Cardiac muscle cell (in vitro differentiated cells and primary cell): ENCODE measurements at places on chromosomes 7 and 10. TPM values are rescaled to one million over a fixed set of nuclear protein-coding genes. Genes with fewer than 3 reads are reported as not detected.
A peak's percentile ranks its signal among the peaks of the same experiment; 100 is the strongest.

Gene ZMIZ2
- total RNA-seq = 30.4 and 47.7 TPM in 2 replicates

Gene TES
- 13.4 and 31.3 TPM in 2 replicates for total RNA-seq

Gene SLC16A12
- total RNA-seq = 7.0 and 8.1 TPM in 2 replicates

Gene TSPAN33
- total RNA-seq = 10.0 and 13.4 TPM in 2 replicates

Gene ATP6V0A4
- total RNA-seq = 0.28 TPM in 1 of 2 replicates, not detected in the other

Gene OR2A5
- not detected in 2 replicates for total RNA-seq

Gene LRRC18
- total RNA-seq = not detected in 2 replicates

- DNase-seq = no peak
- H3K27ac ChIP-seq = no peak overlapping the region
- no peak overlapping the region for H3K4me3 ChIP-seq
- no peaks in the 10 kb centered on the region for H3K4me1 ChIP-seq
- H3K36me3 ChIP-seq = no peaks in the 10 kb centered on the region
Measured at GRCh38 chr10:3625959-3626751, 158.9 kb downstream of the KLF6 start.

GRCh38 chr10:2619472-2619871 is 447.9 kb upstream of the PFKP start:
- no peaks in the 10 kb centered on the region for H3K36me3 ChIP-seq
- peaks cover 41% of the 10 kb centered on the region for H3K27me3 ChIP-seq
- H3K27ac ChIP-seq = no peak overlapping the region
- H3K4me3 ChIP-seq = no peak overlapping the region

GRCh38 chr7:154469652-154470051 is 417.5 kb downstream of the DPP6 start:
- H3K27ac ChIP-seq = no peak overlapping the region
- DNase-seq = no peak
- H3K36me3 ChIP-seq = no peaks in the 10 kb centered on the region
- H3K4me1 ChIP-seq = no peaks in the 10 kb centered on the region

DNA sequence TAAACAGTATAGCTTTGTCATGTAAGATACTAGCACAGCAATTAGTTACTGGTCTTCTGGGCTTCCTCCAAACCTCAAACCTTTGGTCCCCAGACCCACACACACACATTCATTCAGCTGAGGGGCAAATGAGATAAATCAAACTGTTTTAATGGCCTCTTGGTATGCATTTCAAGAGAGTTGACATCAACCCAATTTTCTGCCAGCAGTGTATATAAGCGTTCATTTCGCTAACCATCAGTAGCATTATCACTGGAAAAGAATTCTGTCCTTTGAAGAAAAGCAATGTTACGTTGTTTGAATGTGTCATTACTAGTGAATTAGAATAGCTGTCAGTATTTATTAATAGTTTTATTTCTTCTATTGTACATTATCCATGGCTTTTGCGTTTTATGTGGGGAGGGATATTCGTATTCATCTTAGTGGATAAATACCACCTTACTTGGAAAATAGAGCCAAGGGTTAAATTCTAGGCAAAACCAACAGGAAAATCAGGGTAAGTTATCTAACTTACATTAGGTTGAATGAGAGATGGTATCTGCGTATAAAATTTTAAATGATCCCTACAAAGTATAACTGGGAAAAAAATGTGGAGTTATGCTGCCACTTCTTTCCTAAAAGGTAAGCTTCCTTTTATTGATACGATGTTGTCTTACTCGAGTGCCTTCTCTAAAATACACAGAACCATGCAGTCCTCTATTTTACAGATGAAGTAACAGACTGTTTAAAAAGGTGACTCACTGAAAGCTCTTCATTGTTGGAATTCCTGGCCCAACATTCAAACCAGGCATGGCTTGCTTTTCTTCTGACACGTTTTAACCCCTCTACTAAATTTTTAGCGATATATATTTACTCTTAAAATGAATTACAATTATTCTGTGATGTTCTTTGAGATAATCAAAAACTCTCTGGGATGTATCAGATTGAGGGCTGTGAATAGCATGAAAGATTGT is 2.0 kb upstream of the ZMYND11 start:
- peak overlapping the region; percentile 85 for H3K4me3 ChIP-seq
- peak; percentile 67 for DNase-seq
- H3K27me3 ChIP-seq = no peaks in the 10 kb centered on the region
- no peak overlapping the region for H3K27ac ChIP-seq
- H3K4me1 ChIP-seq = peaks cover 17% of the 10 kb centered on the region

GRCh38 chr10:3723766-3724165 is 61.2 kb downstream of the KLF6 start:
- H3K4me1 ChIP-seq = peaks cover 12% of the 10 kb centered on the region
- DNase-seq = no peak
- no peak overlapping the region for H3K4me3 ChIP-seq
- peaks cover 6% of the 10 kb centered on the region for H3K27me3 ChIP-seq
- no peak overlapping the region for H3K27ac ChIP-seq

DNA sequence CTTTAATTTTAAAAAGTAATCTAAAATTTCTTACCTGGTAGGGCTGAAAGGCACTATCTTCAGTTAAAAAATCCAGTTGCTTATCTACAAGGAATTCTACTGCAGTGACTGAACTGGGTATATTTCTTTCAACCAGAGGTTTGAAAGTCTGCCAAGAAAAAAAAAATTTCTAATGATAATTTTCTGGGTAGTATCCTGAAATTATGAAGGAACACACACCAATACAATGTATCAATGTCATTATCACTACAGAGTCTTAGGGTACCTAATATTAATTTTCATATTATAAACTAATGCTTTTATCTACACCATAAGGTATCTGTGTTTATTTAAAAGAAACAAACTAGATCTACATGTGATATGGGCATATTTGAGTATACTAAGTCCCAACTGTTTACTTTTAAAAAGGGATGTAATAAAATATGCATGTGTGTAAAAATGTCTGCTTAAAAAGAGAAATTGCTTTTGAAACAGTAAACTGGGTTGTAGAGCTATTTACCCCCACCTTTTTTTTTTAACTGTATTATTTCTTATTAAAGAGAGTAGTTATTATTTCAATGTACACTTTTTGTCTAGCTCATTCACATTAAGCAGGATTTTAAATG is 131.6 kb downstream of the NRBF2 start:
- peaks cover 30% of the 10 kb centered on the region for H3K4me1 ChIP-seq
- H3K4me3 ChIP-seq = peak overlapping the region; percentile 85
- H3K27me3 ChIP-seq = no peaks in the 10 kb centered on the region

GRCh38 chr7:148686312-148686937 is 12.3 kb upstream of the CUL1 start:
- no peak for DNase-seq
- H3K4me1 ChIP-seq = no peaks in the 10 kb centered on the region
- no peak overlapping the region for H3K27ac ChIP-seq
- no peaks in the 10 kb centered on the region for H3K27me3 ChIP-seq

DNA sequence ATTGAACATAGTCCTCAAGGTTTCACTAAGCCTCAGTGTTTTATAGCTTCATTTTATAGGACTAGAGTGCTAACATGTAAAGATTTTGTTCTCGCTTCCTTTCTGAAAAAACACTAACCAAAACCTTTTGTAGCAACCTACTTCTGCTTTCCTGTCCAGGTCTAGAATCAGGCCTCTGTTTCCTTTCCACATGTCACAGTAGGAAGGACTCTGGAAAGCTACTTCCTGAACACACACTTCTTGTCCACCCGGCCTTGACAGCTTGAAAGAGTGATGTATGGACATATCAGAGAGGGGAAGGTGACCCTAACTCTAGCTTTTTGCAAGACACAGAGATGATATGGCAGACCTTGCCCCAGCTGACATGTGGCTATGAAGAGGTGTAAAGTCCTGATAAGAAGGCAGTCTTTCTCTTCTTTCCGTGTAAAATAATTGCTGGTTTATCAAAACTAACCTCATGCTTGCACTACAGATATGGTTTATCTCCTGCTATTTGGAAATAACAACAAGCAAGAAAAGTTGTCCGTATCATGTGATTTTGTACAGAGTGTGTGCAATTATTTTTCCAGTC is 175.4 kb downstream of the SKAP2 start:
- no peak for DNase-seq
- H3K36me3 ChIP-seq = no peaks in the 10 kb centered on the region
- no peak overlapping the region for H3K4me3 ChIP-seq
- H3K27ac ChIP-seq = no peak overlapping the region
- peaks cover 13% of the 10 kb centered on the region for H3K4me1 ChIP-seq

DNA sequence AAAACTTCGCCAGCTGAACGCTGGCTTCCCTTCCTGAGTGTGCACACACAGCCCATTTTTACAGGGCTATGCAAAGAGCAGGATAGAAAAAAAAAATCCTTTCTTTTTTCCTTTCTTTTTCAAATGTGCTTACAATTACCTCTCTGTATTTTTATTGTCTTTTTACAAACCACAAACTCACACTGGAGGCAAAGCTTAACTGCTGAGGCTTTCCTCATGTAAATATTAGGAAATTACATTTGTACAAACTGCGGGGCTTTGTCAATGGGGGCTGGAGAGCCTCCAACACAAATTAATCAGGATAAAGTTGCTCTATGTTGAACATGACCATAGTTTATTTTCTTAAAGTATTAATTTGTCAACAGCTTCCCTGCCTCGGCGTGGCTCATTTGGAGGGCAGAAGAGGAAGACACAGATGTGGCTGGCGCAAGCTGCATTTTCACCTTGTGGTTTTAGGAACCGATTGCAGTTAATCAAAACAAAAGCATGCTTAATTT is 411.7 kb upstream of the MKI67 start:
- H3K27me3 ChIP-seq = no peaks in the 10 kb centered on the region
- no peak overlapping the region for H3K4me3 ChIP-seq
- DNase-seq = no peak
- peaks cover 31% of the 10 kb centered on the region for H3K4me1 ChIP-seq
- H3K27ac ChIP-seq = no peak overlapping the region

GRCh38 chr7:44631458-44632115 is 25.2 kb downstream of the OGDH start:
- H3K4me3 ChIP-seq = no peak overlapping the region
- DNase-seq = no peak
- peak overlapping the region; percentile 54 for H3K27ac ChIP-seq
- no peaks in the 10 kb centered on the region for H3K27me3 ChIP-seq
- H3K36me3 ChIP-seq = peaks cover 4% of the 10 kb centered on the region
- peaks cover 19% of the 10 kb centered on the region for H3K4me1 ChIP-seq

DNA sequence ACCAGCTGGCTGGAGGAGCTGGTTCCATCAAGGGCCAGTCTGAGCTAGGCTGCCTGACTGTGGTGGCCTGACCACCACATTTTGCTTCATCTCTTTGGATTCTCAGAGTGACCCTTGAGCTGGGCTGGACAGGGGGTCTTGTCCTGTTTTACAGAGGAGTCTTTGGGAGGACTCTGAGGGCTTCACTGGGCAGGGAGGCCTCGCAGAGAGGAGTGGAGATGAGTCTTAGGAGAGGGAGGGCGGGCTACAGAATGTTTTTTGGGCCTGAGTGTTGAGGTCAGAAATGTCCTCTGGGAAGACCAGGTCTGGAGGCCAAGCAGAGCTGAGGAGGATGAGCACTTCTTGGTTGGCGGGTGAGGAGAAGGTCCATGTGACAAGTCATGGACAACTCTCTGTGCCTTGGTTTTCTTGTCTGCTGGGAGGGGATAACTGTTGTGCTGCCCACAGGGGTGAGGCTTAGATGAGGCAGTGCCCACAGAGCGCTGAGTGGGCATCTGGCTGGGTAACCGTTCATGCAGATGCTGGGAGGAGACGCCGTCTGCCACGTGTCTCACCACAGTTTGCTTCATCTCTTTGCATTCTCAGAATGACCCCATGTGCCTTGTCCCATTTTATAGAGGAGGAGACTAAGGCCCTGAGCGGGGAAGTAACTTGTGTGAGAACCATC is 9.4 kb downstream of the TSPAN15 start:
- H3K27ac ChIP-seq = peak overlapping the region; percentile 95
- peaks cover 83% of the 10 kb centered on the region for H3K4me1 ChIP-seq
- no peaks in the 10 kb centered on the region for H3K36me3 ChIP-seq
- no peaks in the 10 kb centered on the region for H3K27me3 ChIP-seq
- no peak for DNase-seq
- no peak overlapping the region for H3K4me3 ChIP-seq

GRCh38 chr10:14474656-14475055 is 143.9 kb upstream of the FRMD4A start:
- H3K36me3 ChIP-seq = no peaks in the 10 kb centered on the region
- no peak overlapping the region for H3K27ac ChIP-seq
- DNase-seq = no peak
- no peaks in the 10 kb centered on the region for H3K27me3 ChIP-seq

DNA sequence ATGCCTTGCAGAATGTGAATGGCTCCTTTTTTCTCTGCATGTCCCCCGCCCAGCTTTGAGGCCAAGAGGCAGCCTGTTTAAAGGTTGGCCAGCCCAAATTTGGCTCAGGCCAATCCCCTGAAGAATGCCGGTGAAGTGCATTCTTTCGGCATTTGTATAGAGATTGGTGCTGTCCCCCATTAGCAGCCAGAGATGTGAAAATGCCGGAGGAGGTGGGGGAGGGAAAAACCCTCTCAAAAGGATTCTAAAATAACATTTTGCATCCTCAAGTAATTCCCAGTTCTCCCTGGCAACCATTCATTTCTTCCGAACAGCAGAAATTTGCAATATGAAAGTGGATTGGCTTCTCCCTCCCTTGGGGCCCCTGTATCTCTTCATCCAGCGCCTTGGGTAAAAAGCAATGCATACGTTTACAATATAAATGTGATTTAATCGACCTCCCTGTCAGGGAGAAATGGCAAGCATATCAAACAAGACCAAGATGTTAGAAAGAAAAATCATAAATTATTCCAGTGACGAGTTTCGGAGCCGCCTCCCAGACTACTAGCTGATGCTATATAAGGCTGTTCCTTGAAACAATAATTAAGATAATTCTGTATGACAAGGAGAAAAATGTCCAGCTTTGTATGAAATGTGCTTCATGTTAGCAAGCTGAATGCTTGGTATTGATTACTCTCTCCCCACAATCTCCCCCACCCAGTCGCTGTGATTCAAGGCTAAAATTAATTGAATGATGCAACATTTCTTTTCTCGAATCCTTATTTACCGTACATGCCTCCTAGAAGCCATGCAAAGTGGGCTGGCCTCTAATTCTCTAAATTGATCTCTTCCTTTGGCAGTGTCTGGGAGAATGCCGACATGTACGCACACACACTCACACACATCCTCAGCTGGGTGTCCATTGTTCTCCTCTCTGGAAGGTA is 323.7 kb downstream of the RPS24 start:
- no peaks in the 10 kb centered on the region for H3K27me3 ChIP-seq
- no peak overlapping the region for H3K4me3 ChIP-seq
- no peak overlapping the region for H3K27ac ChIP-seq
- H3K36me3 ChIP-seq = no peaks in the 10 kb centered on the region

DNA sequence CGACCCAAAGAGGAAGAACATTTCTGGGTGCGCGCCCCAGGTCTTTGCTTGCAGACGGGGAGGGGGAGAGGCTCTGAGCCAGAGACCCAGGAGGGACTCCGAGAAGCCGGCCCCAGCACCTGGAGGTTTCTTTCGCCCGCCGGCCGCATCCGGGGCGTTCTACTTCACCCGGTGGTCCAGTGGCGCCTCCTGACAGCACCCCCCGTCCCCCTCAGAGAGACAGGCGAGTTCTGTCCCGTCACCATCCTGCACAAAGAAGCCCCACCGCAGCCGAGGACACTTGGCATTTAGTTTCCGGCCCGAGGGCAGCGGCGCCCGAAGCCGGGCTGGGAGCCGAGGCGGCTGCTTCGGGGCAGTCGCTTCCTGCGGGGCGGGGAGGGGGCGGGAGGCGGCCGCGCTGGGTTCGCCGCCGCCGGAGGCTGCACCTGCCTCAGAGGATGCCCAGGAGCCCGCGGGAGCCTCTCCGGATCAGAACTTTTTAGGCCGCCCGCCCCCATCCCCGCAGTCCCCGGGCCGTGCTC is at the start of gene TMEM178B:
Gene TMEM178B (plus strand): TSS at position 424 of the 521 bp plus-strand sequence.
- peaks cover 97% of the 10 kb centered on the region for H3K27me3 ChIP-seq
- no peaks in the 10 kb centered on the region for H3K36me3 ChIP-seq
- peak within 1 kb of the TSS; percentile 43 for H3K4me3 ChIP-seq
